ENCODE measurements at places on chromosomes 7 and 10.

DNA sequence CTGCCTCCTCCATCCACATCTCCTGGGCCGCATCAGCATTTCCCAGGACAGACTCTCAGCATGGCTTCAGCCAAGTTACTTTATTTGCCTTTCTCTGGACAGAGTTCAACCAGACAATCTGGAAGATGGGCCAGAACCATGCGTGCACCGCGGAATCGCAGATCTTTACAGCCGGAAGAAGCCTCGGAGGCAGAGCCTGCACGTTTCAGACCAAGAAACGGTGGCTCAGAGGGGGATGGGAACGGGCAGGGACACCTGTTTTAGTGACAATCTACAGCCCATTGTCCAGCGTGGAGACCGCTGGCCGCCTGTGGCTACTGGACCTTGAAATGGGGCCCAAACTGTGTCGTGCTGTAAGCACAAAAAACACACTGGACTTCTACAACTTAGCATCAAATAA is 3.5 kb downstream of the VIPR2 start:
- no peak for DNase-seq

DNA sequence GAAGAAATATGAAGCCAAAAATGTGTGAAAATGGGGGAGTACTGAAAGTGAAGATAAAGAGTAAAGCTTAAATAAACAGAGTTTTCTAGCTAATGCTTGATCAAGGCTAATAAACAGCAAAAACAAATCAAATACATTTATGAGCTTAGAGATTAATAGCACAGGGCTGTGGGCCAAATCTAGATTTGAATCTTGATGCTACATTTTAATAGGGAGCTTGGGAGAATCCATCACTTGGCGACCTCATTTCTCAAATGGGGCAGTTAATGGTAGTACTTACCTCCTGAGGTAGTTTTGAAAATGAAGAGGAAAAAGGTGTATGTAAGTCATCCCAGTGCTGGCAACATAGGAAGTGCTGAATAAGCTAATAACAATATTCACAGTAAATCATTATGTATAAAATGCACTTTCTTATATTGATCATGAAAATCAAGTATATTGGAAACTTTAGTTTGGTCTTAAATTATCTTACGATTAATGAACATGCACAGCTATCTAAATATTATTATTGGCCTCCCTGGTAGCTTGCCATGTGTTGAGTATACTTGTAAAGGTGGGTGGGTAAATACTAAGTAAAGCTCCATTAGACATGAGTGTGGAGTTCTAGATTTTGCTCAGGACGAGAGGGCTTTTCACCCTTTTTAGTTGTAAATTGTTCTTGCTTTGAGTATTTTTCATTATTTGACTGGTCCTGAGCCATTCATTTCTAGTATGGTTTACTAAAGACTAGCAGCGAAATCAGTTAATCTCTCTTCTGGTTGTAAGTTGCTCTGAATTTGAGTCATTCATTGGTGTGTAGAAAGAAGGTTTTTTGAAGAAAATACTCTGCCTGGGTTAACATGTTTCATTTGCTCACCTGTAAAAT is 5.1 kb downstream of the BICC1 start:
- no peak for DNase-seq

DNA sequence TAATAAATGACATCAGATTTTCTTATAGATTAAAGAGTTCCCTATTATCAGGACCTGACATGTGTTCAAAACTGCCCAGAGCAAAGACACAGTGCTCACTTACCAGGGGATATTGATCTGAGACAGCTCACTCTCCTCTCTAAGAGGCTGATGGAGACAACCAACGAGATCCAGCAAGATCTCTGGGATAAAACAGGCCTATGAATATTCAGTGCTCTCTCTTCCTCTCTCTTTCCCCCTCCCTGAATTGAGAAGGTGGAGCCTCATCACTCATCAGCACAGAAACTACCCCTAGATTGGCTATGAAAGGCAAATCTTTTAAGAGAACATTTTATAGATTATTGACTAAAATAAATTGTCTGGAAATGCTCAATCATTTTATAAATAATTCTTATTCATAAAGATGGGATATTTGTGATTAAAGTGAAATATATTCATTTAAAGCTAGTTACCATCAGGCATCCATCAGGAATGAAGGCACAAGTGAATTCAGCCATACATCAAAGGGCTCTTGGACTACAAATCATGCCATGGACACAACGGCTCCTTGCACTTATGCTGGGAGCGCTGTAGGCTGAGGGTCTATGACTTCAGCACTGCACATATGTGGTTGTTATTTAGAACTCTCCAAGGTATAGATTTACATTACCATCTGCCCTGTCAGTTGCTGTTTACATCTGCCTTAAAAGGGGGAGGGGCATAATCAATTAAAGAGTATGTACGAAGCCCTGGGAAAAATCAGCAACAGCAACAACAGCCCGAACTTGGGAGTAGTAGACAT is 3.4 kb upstream of the PPP1R17 start:
- DNase-seq: no peak

DNA sequence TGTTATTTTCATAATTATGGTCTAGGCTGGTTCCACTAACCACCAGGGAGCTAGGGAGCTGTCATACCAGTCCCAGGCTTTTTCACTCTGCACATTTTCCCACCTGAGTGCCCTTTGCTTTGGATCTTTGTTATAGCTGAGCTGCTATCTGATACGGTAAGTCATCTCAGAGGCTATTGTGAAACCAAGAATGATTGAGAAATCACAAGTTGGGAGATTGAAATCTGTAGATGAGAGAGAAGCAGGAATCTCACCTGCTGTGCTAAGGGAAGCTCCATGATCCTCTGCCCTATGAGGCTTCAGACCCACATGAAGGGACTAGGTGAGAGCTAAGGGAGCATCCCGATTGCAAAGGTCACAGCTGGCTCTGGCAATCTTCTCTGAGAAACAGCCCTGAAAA is 307.8 kb downstream of the REEP3 start:
- no peak for DNase-seq

DNA sequence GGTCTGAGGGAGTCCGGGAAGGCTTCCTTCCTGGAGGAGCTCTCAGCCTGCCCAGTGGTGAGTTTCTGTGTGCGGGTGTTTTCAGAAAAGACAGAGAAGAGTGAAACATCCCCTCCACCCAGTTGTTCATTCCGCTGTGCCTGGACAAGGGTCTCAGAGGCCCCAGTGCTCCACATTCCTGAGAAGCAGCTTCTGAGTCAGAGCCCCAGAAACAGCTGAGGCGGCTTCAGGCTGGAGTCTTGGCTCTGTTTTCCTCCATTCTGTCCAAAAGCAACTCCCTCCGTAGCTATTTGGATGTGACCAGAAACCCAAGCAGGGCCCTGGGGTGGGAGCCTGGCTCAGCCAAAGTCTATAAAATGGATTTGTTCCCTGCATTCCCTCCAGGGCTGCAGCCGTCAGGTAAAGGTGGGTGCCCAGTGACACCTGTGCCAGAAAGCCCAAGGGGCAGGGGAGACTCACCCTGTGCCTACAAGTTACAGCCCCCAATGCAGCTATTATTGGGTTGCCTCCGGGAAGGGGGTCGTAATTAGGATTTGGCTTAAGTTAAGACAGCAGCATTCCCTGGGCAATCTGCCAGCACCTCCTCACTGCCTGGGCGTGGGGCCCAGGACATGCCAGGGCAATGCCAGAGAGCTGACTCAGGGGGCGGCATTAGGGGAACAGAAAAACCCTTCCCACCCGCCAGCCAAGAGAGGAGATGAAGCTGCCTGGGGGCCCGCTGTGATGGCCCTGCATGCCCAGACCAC is 13.1 kb upstream of the CAMK2G start:
- DNase-seq: no peak

DNA sequence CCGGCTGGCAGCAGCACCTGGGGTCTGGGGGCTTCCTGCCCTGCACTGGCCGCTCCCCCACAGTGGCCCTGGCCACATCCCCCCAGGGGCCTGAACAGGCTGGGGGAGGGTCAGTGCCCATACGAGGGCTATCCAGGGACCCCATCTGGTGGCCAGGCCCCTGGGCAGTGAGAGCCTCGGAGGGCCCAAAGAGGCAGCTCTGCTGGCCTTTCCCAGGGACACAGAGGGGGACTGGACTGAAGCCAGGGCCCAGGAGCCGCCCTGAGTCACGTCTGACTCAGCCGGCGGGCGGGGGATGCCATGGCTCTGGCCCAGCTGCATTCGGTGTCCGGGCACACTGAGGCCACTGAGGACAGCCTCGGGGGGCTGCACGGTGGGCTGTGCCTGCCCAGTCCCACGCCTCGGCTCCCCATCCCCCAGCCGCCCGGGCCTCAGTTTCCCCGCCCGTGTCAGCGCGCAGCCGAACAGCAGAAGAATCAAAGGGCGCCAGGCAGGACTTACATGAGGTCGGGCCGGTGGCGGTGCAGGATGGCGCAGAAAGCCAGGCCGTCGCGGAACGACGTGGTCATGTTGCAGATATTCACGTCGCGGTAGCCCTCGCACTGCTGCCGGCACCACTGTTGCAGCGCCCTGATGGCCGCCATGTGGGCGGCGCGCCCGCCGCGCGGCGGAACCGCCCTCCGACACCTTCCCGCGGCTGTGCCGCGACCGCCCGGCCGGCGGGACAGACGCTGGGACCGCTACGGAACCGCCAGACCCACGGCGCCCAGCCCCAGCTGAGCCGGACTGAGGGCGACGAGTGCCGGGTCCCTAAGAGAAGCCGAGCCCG is at the start of gene MICALL2:
Gene MICALL2 (minus strand): TSS at position 788 of the 829 bp plus-strand sequence. CDS start 144 bp downstream, at position 644.
- peak; percentile 62 for DNase-seq

DNA sequence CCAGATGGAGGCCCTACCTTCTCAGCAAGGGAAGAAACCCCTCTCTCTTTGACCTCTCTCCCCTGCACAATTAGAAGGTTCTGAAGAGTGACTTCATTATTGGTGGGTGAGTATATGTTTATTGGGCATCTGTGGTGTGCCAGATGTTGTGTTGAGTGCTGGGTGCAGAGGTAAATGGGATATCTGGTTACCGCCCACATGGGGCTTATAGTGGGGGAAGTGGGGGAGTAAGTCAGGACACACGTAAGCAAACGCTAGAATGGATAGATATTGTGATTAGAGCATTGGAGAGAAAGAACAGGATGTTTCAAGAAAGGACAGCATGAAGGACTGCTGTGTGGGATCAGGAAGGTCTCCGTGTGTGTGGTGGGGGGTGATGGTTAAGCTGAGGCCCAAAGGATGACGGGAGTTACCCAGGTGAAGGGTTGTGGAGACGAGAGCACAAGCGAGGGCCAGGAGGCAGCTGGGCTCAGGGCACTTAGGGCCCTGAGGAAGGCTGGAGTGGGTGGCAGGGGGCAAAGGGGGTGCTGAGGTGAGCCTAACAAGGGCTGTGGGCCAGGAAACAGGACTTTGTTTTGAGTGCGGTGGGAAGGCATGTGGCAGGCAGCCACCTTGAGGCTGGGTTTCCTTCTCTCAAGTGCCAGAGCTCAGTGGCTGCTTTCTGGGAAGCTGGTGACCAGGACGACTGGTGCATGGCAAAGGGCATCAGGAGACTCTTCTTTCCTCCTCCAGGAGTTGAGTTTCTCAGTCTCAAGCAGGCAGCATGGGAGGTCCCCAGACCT is 299.9 kb downstream of the RPS24 start:
- no peak for DNase-seq

GRCh38 chr10:78617115-78617514 is 451.7 kb upstream of the ZMIZ1 start:
- no peak for DNase-seq

DNA sequence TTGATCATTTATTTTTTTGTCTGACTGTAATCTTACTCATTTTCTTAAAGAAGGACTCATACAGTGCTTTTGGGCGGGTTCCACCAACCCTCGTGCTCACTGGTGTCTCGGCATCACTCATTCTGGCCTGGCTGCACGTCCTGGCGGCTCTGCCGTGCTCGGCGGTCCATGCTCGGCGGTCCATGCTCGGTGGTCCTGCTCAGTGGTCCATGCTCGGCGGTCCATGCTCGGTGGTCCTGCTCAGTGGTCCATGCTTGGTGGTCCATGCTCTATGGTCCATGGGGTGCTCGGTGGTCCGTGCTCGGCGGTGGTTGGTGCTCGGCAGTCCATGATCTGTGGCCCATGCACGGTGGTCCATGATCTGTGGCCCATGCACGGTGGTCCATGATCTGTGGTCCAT is 72.5 kb downstream of the WDR37 start:
- DNase-seq: no peak

DNA sequence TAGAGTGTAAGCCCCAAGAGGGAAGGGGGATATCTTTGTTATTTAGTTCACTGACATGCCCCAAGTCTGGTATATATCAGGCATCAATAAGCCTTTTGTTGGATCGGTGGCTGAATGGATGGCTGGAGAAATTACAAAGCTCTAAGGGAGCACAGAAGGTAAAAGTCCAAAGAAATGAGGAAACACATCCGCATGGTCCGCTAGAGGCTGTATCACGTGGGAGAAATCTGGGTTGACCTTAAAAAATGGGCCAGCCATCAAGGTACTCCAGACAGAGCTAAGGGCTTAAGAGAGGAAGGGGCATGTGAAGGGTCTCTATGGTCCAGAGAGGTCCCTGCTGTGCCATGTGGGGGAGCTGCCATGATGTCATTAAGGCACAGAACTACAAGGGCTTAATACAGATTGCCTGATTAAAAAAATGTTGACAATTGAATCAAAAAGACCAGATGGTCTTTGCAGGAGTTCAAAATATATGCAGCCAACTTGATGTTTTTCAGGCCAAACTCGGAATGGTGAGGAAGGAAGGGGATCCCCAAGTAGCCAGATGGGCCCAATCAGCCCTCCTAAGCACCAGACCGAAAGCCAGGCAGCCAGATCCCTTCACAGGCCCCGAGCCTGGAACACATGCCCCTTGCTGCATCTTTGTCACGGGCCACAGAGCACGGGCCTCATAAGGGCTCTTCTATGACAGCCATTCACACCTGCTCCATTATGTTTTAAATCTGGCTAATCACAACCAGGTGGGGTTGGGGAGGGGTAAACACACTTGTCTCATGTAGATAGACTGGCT is 31.9 kb downstream of the SCRN1 start:
- no peak for DNase-seq

DNA sequence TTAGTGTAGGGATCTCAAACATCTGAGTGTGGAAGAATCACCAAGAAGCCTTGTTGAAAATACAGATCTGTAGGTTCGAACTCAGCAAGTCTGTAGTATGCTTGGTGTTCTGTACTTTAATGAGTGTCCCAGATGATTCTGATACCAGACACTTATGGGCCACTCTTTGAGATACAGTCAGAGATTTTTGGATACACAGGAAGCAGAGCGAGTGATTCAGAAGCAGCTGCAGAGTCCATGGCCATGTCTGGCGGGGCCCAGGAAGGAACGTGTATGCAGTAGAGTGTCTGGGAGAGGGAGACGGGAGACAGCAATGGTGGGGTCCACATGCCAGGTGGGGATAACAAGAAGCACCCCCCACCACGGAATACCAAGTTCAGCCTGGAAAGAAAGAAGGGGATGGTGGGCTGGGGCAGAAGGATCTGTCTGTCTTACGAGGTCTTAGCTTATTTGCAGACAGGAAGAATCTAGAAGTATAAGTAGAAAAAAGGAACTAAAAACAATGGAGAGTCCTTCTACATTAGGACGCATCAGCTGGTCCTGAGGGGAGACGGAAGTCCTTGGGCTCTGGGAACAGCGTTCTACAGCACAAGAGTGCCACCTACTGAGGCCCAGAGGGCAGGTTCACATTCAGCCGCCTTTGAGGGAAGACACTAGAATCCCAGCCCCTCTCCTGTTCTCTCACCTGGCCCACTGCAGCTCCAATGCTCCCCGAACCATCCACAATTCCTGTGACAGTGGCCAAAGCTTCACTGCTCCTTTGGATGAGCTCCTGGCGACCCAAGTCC is 55.4 kb downstream of the SLC37A3 start:
- no peak for DNase-seq

All from HFF-Myc (cell line).